Activated CD8-positive, alpha-beta T cell treated with anti-CD3 and anti-CD28 coated beads for 36 hours (primary cell): ENCODE measurements at places on chromosomes 11 and 22. TPM values are rescaled to one million over a fixed set of nuclear protein-coding genes. Genes with fewer than 3 reads are reported as not detected.
A peak's percentile ranks its signal among the peaks of the same experiment; 100 is the strongest.

Gene F2
- not detected for total RNA-seq

DNA sequence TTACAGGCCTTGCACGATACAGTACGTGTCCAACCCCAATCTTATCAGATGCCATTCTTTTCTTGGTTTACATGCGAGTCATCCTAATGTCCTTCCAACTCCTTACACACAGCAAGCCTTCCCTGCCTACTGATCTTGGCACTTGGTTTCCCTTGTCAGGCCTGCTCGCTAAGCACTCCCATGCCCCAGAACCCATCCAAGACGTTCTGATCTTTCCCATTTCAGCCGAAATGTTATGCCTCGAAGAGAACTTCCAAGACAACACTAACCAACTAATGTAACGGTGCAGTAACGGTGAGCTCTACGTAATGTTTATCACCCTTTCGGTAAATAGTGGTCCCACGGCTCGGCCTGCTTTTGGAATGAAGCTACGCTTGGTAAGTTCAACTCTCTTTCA, 521 bp downstream of the PES1 start:
- DNase-seq: peak; percentile 31

GRCh38 chr11:34653851-34654482, 33.1 kb downstream of the EHF start:
- no peak for DNase-seq

Gene ST3GAL4
- total RNA-seq: 10.7 TPM

DNA sequence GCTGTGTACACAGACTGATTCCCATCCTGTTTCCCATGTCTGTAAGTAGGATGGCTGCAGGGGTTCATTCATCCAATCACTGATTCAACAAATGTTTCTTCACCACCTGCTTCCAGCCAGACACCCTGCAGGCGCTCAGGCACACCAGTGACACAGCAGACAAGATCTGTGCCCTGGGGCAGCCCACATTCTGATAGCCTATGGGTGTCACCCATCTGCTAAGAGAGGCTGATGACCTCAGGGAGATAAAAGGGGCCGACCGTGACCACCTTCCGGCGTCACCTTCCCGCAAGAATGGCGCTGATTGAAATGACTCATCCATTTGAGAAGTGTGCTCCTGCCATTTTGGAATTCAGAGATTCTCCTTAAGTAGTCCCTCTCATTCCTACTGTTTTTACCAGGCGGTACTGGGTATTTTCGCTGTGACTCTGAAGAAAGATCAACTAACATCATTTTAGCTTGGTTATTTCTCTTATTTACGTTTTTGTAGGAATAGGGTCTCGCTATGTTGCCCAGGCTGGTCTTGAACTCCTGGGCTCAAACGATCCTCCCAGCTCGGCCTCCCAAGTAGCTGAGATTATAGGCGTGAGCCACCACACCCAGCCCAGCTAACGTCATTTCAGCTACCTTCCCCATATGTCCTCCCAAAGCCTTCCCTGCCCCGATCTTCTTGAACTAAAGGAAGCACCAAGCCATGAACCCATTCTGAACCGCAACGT, 73.2 kb upstream of the BID start:
- DNase-seq: no peak

DNA sequence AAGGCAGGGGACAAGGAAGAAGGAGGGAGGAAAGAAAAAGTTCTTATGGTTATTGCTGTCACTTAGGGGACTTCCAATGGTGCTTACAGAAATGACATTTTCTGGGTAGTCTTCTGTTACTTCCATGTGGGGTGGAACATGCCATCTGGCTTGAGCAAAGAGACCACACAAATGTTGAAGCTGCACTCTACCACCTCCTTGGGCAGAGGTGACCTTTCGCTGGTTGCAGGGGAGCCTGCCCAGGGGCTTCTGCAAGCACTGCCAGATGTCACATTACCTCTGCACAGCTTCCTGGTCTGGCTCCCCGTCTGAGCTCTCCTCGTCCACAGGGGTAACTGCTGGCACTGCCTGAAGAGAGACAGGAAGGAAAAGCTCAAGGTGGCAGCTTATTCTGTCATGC, 32.6 kb upstream of the APOA1 start:
- DNase-seq: no peak

DNA sequence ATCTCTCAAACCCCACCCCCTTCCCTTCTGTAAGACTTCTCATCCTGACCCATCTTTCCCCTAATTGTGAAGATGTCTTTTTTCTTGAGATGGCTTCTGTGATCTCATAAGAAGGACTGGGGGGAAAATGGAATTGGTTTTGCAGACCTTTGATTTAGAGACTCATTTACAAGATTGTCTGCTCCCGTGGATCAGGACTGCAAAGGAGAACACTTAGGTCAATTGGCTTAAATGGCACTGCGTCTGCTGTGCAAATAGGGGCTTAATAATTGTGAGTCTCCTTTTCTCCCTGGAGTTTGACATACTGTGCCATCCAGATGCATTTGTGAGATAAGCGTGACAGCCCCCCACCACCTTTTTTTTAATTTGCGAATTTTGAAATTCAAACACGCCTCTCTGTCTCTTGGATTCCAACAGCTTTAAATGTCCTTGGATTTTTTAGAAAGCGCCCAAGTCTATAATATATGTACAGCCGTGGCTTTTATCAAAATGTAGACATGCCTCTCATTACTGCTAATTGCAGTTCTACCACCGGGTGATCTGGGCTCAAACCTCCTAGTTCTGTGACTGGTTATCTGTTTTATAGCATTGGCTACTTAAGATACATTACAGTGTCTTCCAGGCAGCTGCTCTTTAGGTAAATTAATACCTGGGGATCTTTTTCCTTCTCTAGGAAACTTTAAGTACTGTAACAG, 150.0 kb downstream of the DBX1 start:
- DNase-seq: no peak

- DNase-seq: no peak
These were observed 27.2 kb downstream of the PHLDB1 start for GRCh38 chr11:118634431-118635236.

GRCh38 chr11:6844356-6844755, 1.1 kb upstream of the OR10A5 start:
- no peak for DNase-seq

GRCh38 chr11:60457576-60457975, 1.9 kb downstream of the MS4A1 start:
- DNase-seq: no peak

Gene SCN4B
- 0.72 TPM for total RNA-seq

- DNase-seq: no peak
These were observed 13.2 kb downstream of the SIK3 start for GRCh38 chr11:117084992-117085391.

- peak; percentile 74 for DNase-seq
These were observed 26.7 kb downstream of the FLI1 start for GRCh38 chr11:128720522-128720985.
